ENCODE measurements at places on chromosomes 1 and 21.

GRCh38 chr1:152983743-152984142, at the start of gene SPRR1A:
TSS of gene SPRR1A (plus strand) at chr1:152984081. CDS start at chr1:152985231, 1,150 bp downstream.
- no peak for DNase-seq

DNA sequence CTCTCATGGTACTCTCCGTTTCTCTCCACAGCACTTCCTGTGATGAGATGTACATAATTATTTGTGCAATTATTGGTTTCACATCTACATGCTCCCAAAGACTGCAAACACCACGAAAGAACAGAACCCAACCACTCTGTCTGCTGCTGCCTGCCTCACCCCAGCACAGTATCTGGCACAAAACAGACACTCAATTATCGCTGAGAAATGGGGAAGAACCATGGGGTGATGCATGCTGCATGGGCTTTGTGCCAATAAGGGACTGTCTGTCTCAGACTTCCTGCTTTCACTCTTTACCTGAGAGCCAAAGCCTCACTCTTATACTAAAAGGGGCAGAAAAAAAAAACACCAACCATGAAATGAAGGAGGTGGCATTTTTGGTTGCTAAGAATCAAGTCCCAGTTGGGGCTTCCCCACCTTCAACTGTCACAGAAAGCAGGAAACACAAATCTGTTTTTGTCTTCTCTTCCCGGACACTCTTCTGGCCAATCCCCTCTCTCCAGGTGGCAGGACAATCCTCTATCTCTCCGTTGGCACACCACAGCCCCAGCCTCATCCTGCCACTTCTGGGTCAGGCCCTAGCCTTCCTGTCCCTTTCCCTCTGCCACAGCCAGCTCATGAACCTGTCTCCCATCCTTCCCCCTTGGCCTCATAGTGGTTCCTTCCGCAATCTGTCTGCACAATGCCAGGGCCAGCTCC, 82.0 kb downstream of the TGFBR3 start:
- peak; percentile 73 for DNase-seq

- DNase-seq = no peak
These were observed 42.2 kb upstream of the COG2 start for GRCh38 chr1:230599926-230600656.

GRCh38 chr1:51189421-51190073, 46.5 kb upstream of the RNF11 start:
- no peak for DNase-seq

GRCh38 chr1:30695439-30695841, 27.9 kb downstream of the MATN1 start:
- DNase-seq = no peak

GRCh38 chr1:204448344-204448964, 36.8 kb upstream of the PPP1R15B start:
- no peak for DNase-seq

GRCh38 chr21:34639882-34640788, 25.2 kb upstream of the RCAN1 start:
- DNase-seq = peak; percentile 51

DNA sequence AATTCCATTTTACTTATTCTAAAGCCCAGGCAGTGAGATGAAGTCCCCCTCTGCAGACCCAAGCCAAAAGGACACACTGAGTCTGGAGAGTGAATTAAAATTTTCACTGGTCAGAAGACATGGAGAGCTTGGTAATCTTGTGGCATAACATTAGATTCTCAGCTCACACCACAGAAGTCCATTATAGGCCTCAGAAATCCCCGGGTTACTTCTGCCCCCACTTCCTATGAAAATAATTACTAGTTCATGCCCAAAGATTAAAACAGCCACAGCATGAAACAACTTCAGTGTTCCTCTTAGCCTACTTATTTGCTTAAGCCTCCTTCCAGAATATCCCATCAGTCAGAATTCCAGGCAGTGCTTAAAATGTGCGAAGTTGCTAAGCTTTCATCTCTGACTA, 123.3 kb downstream of the ZC3H11B start:
- no peak for DNase-seq

GRCh38 chr1:2935751-2936390, 85.4 kb upstream of the ACTRT2 start:
- no peak for DNase-seq

DNA sequence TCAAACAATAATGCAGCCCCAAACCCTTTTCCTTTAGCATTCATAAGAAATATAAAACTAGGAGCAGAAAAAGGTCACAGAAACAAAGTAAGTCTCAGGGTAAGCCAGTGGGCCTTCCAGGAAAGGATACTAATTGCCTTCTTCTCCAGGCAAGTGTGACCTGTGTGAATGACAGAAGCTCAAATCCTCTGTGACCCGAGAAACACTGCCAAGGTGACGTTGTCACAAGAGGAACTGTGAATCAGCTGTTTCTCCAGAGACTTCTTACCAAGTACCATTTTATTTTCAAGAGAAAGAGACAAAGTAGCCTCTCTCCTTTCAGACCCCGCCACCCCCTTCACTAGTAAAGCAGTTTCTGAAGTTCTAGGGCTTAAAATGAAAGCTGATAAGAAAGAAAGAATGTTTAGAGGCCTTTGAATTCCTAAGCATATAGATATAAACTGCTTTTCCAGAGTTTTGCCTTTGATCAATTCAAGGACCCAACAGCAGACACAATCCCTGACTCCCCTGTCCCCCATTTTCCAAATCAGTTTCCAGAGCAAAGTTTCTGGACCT, 155.6 kb downstream of the NUF2 start:
- no peak for DNase-seq

DNA sequence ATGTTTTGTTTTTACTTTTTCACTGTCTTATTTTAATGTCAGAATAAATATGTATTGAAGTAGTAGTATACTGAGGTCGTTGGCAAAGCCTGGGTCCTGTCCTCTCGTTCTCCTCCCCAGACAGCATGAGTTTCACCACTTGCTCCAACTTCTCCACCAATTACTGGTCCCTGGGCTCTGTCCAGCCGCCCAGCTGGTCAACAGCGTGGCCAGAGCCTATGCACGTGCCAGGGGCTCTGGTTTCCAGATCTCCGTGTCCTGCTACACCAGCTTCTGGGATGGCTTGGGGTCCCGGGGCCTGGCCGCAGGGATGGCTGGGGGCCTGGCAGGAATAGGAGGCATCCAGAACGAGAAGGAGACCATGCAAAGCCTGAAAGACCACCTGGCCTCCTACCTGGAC, 19.3 kb downstream of the PTPN14 start:
- DNase-seq = no peak

- DNase-seq = no peak
These were observed 7.8 kb upstream of the CELA2B start for GRCh38 chr1:15468145-15468544.

GRCh38 chr1:208251911-208252835, 8.0 kb upstream of the PLXNA2 start:
- no peak for DNase-seq

Data from activated T-cell treated with anti-CD3 and anti-CD28 coated beads, Interleukin-2, amount 50 U/mL, for 24 hours (primary cell).